ENCODE measurements at places on chromosomes 1 and 21. TPM values are rescaled to one million over a fixed set of nuclear protein-coding genes. Genes with fewer than 3 reads are reported as not detected.

- DNase-seq: no peak
Measured at GRCh38 chr1:224897529-224898327, 31.7 kb upstream of the DNAH14 start.

DNA sequence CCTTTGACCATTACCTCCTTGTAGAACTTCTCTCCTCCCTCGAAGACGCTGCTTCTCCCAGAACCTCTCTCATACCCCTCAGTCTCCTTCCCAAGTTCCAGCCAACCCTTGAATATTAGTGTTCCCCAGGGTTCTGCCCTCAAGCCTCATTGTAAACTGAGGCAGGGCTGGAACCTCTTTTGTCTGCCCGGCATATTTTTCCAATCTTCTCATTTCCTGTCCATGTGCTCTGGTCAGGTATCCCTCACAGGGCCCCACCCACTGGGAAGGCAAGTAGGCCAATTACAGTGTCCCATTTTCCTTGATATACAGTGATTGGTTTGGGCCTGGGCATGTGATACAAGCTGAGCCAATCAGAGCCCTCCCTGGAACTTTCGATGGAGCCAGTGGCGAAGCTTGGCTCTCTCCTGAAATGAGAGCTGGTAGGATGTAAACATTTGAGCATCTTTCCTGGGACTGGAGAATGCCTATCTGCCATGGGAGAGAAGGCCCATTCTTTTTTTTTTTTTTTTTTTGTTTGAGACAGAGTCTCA is 57.1 kb upstream of the ID3 start:
- no peak for DNase-seq

DNA sequence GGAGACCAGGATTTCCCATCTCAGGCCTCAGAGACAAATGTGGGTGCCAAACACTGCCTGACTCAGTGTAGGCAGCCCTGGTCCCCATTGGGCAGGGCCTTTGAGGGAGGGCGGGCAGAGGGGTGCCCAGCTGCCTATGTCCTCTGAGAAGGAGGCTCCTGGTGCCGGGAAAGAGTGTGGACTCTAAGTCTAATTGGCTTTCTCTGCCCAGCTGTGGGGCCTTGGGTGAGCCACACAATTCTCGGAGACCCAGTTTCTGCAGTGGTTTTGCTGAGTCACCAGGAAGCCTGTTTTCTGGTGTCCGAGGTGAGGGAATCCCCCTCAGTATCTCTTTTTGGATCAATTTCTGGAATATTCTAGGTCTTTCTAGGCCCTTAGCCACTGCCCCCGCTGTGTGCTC is 35.3 kb upstream of the ACTL8 start:
- no peak for DNase-seq

GRCh38 chr1:89823679-89824292 is 3.0 kb downstream of the LRRC8D start:
- DNase-seq: no peak

DNA sequence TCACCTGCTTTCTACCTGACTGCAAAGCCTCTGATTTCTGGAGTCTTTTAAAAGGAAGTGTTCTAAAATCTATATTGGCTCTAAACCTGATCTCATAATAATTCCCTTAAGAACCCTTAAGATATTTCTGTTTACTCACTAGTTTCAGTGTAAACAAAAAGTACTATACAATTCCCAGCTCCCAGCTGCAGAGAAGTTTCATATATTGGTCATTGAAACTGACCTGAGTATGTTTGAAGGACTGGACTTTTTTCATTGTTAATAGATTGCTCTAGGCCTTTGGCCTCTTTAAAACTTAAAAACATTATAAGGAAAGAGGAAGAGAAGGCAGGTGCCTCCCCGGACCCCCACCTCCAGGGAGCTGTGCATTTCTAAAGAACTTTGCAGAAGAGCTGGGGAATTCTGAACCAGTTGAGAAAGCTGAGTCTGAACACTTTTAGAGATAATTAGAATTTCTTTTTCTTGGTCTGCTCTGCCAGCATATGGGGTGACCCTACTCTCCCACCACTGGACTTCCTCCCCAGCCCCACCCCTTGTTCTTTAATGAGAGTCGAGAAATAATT is 23.7 kb downstream of the CLIC6 start:
- DNase-seq: no peak

DNA sequence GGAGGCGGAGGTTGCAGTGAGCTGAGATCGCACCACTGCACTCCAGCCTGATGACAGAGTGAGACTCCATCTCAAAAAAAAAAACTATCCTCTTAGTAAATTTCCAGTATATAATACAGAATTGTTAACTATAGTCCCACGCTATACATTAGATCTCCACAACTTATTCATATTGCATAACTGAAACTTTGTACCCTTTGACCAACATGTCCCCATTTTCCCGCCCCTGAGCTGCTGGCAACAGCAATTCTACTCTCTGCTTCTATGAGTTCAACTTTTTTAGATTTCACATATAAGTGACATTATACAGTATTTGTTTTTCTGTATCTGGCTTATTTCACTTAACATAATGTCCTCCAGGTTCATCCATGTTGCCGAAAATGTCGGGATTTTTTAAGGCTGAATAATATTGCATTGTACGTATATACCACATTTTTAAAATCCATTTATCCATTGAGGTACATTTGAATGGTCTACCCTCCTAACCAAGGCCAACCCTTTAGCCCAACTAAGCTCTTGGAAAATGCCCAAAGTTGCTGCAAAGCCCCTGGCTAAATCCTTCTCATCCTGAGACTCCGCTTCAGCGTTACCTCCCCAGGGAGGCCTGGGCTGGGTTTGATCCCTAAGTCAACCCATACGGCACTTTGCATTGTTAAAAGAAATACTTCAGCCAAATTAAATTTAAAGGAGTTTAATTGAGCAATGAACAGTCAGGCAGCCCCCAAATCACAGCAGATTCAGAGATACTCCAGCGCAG is 34.2 kb downstream of the NEK2 start:
- DNase-seq: no peak

- no peak for DNase-seq
Measured at GRCh38 chr1:30143517-30143916, 579.9 kb downstream of the MATN1 start.

- DNase-seq: no peak
Measured at GRCh38 chr1:209729436-209729835, 24.8 kb downstream of the HSD11B1 start.

DNA sequence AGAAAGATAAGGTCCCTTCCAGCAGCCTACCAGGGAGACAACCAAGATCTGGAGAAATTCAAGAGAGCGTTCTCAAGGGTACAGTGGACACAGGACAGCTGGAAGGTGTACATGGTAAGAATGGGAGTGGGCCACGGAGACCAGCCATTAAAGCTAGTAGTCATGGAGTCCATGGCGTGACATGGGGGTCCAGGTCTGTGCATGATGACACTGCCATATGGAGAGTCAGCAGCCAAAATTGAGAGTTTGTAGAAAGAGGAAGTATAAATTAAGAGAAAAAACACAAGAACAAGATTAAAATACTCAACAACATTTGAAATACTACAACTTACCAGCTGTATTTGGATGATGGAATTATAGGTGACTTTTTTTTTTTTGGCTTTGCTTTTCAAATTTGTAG is 7.9 kb upstream of the LORICRIN start:
- DNase-seq: no peak

GRCh38 chr1:97089173-97089572 is 367.6 kb downstream of the PTBP2 start:
- peak; percentile 32 for DNase-seq

DNA sequence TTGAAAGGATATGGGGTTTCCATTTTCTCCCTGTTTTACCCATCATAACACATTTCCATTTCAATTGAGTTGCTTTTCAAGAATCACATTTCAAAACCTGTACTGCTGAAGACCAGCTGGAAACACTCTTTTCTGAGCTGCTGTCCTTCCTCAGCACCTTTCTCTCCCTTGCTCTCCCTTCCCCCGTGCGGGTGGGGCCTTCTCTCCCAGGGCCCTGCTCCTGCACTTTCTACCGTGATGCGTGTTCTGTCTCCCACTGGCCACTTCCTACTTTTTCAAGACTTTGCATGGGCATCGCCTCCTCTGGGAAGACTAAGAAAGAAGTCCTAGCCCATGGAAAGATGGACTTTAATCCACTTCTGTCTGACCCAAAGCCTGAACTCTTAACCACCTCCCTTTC is 390.4 kb downstream of the PTPRU start:
- DNase-seq: no peak

DNA sequence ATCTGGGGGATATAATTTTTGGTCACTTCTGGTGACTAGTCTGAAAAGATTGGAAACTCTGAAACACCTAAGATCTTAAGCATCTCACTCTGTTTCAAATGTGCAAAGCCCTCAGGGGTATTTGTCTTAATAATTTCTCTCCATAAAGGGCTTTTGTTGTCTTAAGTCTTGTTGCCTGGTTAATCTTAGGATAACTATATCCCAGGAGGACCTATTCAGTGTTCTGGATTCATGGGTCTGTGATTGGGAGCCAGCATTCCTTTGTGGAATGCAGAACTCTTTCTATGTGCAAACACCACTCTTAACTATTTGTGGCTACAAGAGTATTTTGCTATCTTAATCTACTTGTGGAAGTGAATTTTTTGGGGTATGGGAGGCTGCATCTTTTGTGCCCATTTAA is 1573.0 kb upstream of the PRMT6 start:
- DNase-seq: no peak

- DNase-seq: no peak
Measured at GRCh38 chr21:21039624-21040170, 41.5 kb downstream of the NCAM2 start.

- DNase-seq: no peak
Measured at GRCh38 chr1:12546771-12547585, 71.0 kb downstream of the DHRS3 start.

DNA sequence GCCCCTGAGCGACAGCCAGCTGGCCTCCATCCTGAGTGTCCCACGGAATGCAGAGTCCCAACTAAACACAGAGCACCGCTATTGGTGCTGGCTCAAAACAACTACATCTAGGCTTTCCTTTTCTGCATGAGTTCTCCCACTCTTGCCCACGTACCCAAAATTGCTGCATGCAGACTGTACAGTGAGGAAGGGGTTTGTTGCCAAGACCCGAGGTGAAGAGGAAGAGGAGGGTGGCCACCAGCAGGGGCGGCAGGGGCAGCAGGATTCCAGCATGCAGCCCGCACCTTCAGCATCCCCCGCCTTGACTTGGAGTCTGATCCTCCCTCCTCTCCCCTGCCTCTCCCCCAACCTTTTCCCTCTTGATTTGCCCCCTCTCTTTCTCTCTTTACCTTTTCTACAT is 8.0 kb downstream of the S100A9 start:
- no peak for DNase-seq

- no peak for DNase-seq
Measured at GRCh38 chr1:153534226-153534924, 1.4 kb downstream of the S100A6 start.

- DNase-seq: no peak
Measured at GRCh38 chr1:156956333-156956732, 35.9 kb downstream of the LRRC71 start.

GRCh38 chr21:44916965-44917364 is 3.7 kb downstream of the ITGB2 start:
- no peak for DNase-seq

DNA sequence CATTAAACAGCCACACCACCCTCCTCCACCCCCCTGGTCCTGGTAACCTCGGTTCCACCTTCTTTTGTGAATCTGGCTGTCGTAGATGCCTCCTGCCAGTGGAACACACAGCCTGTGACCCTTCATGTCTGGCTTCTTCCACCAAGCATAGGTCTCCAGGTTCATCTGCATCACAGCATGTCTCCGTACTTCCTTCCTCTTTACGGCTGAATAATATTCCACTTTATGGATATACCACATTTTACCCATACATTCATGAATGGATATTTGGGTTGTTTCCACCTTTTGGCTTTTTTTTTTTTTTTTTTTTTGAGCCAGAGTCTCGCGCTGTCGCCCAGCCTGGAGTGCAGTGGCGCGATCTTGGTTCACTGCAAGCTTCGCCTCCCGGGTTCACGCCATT is 11.8 kb upstream of the CALML6 start:
- no peak for DNase-seq

- DNase-seq: peak; percentile 3
Measured at GRCh38 chr1:8903410-8903809, 24.9 kb upstream of the ENO1 start.

GRCh38 chr1:98078596-98078995 is 157.8 kb upstream of the DPYD start:
- no peak for DNase-seq

DNA sequence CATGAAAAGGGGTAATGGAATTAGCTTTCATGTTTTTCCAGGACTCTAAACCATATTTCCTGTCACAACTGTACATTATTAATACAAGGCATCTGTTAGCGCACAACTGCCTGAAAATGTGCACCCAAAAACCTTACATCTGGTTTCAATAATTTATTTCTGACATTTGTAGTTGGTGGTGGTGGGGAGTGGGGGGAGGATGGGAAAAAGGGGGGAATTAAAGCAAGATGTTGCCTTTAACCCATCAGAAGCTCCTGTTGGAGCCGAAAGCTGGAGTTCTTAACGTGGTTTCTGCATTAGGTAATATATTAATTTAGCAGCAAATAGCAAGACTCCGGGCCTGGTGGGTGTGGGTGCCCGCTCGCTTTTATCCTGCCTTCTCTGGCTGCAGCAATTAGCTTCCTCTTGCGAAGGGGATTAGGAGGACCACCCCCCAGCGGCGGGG is 36.9 kb upstream of the HHAT start:
- DNase-seq: peak; percentile 83

- DNase-seq: no peak
Measured at GRCh38 chr1:64743954-64744491, 852 bp upstream of the RAVER2 start.

DNA sequence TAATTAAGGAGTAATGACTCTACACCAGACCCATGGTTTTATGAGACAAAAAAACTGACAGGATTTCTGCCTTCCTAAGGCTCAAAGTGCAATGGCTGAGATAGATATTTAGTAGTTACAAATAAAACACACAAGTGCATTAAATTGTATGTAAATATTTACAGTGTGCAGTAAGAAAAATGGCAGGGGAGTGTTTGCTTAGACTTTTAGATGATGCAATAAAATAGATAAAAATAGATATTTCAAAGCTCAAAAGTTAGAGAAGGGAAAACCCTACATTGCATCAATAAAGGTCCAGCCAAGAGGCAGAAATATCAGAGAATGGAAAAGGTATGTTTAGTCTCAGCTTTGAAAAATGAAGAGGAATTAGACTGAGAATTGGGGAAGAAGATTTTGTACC is 226.3 kb upstream of the FGGY start:
- no peak for DNase-seq

- no peak for DNase-seq
Measured at GRCh38 chr1:54464477-54465146, 58.4 kb upstream of the SSBP3 start.

RNPEP gene
- 24.0 TPM for polyA plus RNA-seq

PAQR6 gene
- 2.8 TPM for polyA plus RNA-seq

CCDC185 gene
- polyA plus RNA-seq: not detected

ELF3 gene
- polyA plus RNA-seq: 0.23 TPM

NUDT17 gene
- polyA plus RNA-seq: 12.4 TPM

CYP2J2 gene
- 46.6 TPM for polyA plus RNA-seq

SPATA21 gene
- 0.14 TPM for polyA plus RNA-seq

LCE2A gene
- polyA plus RNA-seq: not detected

PDIK1L gene
- polyA plus RNA-seq: 7.1 TPM

HCRTR1 gene
- 0.57 TPM for polyA plus RNA-seq

TRIM58 gene
- 2.7 TPM for polyA plus RNA-seq

B4GALT3 gene
- 21.8 TPM for polyA plus RNA-seq

C1QB gene
- 14.6 TPM for polyA plus RNA-seq

Measured in muscle of back (tissue), 13 donors.